ENCODE measurements at places on chromosomes 3 and 15. TPM values are rescaled to one million over a fixed set of nuclear protein-coding genes. Genes with fewer than 3 reads are reported as not detected.

The BSN gene
- 6.9 TPM for total RNA-seq

The LRRC15 gene
- 0.06 TPM for total RNA-seq

The THSD4 gene
- 127 TPM for total RNA-seq

The GRM2 gene
- 1.5 TPM for total RNA-seq

The KLHL40 gene
- total RNA-seq, result 0.11 TPM

The FBN1 gene
- total RNA-seq, result 189 TPM

The SNRK gene
- total RNA-seq, result 50.3 TPM

The NMNAT3 gene
- total RNA-seq, result 8.0 TPM

The CNTN3 gene
- 28.5 TPM for total RNA-seq

The DUOXA2 gene
- total RNA-seq, result not detected

The AADACL2 gene
- total RNA-seq, result not detected

The ILDR1 gene
- total RNA-seq, result not detected

The TTC21A gene
- 13.4 TPM for total RNA-seq

The PRKCI gene
- total RNA-seq, result 71.5 TPM

The TICRR gene
- total RNA-seq, result 3.3 TPM

The ARL8B gene
- total RNA-seq, result 172 TPM

The ZSCAN29 gene
- 28.5 TPM for total RNA-seq

The CLSTN2 gene
- total RNA-seq, result 44.5 TPM

The RUBCN gene
- 28.0 TPM for total RNA-seq

The SLC6A11 gene
- 84.2 TPM for total RNA-seq

The PARP3 gene
- total RNA-seq, result 13.2 TPM

The PARP9 gene
- 17.0 TPM for total RNA-seq
